Kidney tubule cell (primary cell): ENCODE measurements at places on chromosomes 6 and 20.

DNA sequence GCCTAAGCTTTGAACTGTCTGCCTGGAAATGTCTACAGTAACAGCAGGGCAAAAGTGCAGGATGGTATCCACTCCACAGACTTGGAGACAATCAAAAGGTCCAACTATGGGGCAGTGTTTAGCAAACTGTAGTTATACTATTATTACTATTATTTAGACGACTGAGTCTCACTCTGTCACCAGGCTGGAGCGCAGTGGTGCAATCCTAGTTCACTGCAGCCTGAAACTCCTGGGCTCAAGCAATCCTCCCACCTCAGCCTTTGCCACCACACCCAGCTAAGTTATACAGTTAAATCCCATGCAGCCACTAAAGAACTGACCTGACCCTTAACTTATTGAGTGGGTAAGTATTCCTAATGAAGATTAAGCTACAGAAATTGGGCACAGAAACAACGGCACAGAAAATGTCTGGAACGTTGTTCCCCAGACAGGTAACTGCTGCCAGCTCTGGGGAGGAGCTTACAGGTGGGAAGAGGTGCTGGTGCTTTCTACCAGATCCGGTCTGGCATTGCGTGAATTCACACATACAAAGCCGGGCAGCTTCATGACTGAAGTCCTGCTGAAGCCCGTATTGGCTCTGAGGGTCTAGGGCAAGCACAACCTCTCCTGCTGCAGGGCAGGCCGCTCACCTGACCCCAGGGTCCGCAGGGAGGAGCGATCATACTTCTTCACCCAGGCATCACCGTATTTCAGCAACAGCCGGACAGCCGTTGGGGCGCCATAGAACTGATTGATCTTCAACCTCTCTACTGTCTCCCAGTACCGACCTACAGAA, 27.0 kb upstream of the APMAP start:
- no peak for DNase-seq

GRCh38 chr6:74213995-74214394, 518.0 kb downstream of the CD109 start:
- no peak for DNase-seq

DNA sequence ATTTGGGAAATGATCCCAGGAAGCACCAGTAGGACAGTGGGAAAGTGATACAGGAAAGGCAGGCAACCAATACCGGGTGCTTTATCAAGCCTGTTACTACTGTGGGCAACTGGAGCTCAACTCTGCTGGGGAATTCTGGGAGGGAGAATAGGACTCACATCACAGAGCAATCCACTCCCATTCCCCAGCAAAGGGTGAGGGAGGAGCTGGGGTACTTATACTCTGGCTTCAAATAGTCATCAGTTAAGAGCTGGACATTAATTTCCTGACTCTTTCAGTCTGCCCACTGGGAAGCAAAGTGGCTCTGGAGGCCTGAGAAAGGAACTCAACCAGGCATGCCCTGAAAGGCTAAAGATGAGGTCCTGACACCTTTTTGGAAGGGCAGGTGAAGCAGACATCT, 17.5 kb upstream of the CDH22 start:
- DNase-seq: no peak

- DNase-seq: no peak
Measured at GRCh38 chr20:63542696-63543095, 4.9 kb downstream of the SRMS start.

- DNase-seq: peak; percentile 48
Measured at GRCh38 chr20:62953839-62954703, 1.6 kb downstream of the SLC17A9 start.

DNA sequence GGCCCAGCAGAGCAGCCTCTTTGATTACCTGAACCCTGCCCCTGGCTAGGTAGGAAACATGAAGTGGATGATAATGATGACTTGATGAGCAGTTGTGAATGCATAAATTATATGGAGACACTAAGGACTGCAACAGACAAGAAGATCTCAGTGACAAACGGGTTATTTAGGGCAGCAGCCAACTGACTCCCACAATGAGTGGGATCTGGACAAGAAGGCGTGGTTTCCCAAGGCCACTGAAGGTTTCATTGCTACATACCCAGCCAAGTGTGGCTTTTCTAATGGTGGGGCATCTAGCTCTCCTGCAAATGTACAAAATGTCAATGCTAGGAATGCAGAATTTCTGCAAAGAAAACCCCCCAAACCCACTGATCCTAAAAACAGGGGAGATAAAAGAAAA, 29.4 kb downstream of the RING1 start:
- DNase-seq: no peak

GRCh38 chr6:24497254-24497970, 2.6 kb downstream of the ALDH5A1 start:
- DNase-seq: no peak

- no peak for DNase-seq
Measured at GRCh38 chr6:5053038-5053437, 32.1 kb upstream of the PPP1R3G start.

GRCh38 chr6:155461556-155461955, 5.9 kb upstream of the NOX3 start:
- DNase-seq: no peak

- DNase-seq: peak; percentile 31
Measured at GRCh38 chr20:45052698-45053429, 48.1 kb downstream of the KCNS1 start.

GRCh38 chr6:97586344-97586743, 303.3 kb upstream of the MMS22L start:
- DNase-seq: peak; percentile 8

DNA sequence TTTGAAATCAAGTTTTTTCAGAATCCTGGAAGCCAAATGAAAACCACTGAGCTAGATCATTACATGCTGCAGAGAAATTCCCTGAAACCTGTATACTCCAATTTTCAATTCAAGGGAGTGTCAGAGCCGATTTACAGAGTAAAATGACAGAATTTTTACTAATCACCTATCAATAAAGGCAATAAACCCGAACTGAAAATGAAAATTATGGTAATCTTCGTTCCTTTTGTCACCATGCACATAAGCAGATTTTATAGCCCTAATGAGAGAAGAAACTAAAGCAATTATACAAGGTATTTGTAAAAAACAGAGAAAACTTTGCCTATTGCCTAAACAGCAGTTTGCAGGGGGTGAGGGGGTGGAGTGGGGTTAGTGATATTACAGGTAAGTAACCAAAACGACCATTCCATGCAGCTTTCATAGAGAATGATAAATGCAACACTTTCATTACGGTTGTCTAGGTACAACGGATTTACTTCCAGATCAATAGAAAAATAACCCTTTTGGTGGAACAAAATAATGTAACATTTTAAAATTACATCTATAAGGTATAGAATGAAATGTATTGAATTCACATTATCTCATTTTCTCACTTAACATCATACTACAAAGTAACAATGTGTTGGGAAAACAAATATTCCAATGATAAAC, 115.2 kb upstream of the BEND6 start:
- no peak for DNase-seq

DNA sequence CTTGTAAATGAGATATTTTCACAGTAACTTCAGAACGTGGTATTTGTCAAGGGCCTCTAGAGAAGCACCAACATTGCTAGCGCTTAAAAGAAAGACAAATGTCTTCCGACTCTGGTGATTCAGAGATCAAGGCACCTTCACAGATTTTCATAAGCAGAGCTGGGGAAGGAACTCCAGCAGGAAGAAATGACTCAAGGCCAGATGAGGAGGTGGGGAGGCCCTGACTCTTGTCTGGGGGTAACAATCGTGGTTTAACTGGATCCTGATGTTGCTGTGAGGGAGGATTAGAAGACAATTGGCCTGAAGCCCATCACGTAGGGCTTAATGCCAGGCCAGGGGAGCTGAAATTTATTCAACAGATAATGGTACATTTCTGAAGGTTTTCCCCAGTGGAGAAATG, 122.9 kb upstream of the QKI start:
- no peak for DNase-seq

GRCh38 chr6:89364586-89364985, 12.1 kb upstream of the UBE2J1 start:
- no peak for DNase-seq

GRCh38 chr6:169365567-169366257, 112.1 kb upstream of the THBS2 start:
- DNase-seq: no peak

DNA sequence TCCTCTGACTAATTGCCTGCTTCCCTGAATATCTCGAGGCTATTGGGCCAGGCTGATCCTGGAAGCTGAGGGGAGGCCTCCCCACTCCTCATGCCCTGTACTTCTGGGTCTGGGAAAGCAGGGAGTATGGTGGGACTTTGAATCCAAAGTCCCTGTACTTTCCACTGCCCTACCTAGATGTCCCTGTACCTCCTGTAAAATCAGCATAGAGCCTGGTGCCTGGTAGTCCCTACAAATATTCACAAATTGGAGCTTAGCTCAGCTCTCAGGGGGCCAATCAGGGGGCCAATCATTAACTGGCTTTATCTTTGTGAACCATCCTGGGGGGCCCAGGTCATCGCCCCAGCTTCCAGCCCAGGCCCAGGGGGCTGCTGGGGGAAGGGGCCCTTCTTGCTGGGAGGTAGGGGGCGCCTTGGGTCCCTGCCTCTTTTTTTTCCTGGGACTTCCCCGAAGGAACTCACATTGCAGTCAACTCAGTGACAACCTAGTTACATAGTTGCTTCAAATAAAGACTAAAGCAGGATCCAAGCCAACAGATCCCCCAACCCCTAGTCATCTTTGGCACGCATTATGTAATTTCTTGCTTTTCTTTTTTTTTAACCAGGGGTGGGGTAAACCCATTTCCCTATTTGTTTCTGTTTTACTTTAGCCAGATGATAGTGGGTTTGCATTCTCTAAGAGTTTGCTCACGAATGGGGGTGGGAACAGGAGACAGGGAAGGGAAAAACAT, 6.9 kb upstream of the VEGFA start:
- peak; percentile 39 for DNase-seq

GRCh38 chr6:131952886-131953509, 1.8 kb upstream of the CCN2 start:
- no peak for DNase-seq

DNA sequence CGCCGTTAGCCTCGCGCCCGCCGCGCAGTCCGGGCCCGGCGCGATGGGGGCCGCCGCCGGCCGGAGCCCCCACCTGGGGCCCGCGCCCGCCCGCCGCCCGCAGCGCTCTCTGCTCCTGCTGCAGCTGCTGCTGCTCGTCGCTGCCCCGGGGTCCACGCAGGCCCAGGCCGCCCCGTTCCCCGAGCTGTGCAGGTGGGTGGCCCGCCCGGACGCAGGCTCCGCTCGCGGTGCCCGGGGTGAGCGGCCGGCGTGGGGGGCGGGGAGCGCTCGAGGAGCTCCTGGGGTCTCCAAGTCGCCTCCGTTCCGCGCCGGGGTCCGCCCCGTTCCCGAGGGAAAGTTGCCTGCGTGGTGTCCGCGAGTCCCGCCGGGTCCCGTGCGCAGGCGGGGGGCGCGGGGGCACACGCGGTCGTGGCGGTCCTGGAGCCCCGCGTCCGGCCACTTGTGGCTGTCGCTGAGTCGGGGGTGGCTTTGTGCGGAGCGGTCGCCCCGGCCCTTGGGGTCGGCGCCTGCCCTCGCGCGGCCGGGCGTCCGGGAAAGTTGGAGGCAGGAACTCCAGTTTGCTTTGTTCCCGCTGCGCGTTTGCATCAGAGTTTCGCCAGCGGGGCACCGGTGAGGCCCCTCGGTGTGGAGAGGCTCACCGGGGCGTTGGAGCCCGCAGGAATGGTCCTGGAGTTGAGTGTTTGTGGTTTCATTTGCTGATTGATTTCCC, 476 bp downstream of the IGF2R start:
- no peak for DNase-seq

DNA sequence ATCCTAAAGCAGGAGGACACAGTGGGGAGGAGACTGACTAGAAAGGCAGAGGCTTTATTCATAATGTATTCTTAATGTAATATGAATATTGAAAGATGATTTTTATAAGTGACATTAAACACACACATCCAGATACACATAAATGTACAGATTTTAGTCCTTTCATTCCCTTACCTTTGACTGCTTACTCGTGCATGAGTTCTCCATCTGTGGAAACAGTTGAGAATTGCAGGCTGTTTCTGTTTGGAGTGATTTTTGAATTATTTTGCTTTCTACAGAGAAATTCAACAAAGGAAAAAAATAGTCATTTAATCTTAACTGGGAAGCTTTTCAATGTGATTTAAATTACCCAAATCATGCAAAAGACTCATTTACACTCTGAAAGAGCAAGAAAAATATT, 136.5 kb downstream of the RIMS1 start:
- DNase-seq: no peak

- peak; percentile 84 for DNase-seq
Measured at GRCh38 chr6:56370127-56370540, 122.8 kb upstream of the COL21A1 start.

DNA sequence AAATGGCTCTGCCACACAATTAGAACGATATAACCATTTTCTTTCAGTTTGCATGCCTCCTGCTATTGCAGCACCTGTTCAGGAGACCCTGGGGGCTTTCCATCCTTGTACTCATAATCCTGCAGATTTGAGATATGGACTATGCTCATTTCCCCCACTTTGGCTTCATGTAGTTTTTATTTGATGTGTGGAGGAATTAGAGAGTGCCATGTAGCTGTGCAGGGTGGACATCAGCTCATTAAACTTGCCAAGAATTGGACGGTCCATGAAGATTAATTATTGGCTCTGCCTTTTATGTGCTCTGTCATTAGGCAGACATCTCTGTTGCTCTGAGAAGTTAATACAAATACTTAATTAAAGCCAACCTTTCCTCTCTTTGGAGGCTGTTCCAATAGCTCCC, 66.2 kb upstream of the CD83 start:
- DNase-seq: no peak

DNA sequence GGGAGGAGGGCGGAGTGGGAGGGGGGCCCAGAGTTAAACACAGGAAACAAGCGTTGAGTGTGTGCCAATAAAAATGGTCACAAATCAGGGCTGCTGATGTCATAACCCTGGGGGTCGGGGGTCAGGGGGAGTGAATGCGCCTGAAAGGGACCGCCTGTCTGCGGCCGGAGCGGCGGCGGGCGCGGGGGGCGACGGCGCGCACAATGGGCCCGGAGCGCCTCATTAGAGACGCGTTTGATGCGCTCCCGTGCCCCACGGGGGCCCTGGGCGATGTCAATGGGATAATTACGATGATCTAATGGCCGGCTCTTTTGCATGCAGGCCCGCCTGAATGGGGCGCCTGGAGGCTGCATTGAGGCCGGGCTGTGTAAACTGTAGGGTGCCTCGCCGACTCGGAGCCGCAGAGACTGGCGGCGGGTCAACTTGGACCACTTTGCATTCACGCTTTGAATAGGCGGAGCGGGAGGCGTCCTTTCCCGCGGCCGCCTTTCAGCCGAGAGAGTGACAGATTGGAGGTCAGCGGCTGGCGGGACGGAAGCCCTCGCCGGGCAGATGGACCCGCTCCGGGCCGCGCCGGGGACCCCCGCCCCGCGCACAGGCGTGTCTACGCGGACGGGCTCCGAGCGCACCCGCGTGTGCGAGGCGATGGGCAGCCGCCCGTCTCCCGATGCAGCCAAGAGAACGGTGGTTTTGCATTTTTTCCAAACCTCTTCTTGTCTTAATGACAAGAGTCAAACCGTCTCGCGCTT, 296.1 kb downstream of the TFAP2C start:
- no peak for DNase-seq
